GM23338 (cell line): ENCODE measurements at places on chromosomes 6 and 20.

DNA sequence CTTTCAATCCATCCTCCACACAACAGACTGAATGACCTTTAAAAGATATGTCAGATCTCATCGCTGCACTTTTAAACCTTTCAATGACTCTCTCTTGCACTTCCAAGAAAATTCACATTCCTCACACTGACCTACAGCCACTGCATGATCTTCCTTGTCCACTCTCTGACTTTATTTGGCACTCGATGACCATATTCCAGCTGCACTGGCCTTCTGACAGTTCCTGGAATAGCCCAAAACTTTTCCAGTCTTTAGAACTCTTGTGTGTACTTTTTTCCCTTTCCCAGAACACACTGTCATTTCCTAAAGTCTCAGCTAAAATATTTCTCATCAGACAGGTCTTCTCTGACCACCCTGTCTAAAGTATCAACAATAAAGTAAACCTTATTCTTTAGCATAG, 174.6 kb downstream of the ADGRG6 start:
- DNase-seq: no peak

- no peak for DNase-seq
Observed at GRCh38 chr6:97038437-97038836, 113.9 kb downstream of the KLHL32 start.

GRCh38 chr20:62849431-62849830, 12.2 kb downstream of the TCFL5 start:
- no peak for DNase-seq

DNA sequence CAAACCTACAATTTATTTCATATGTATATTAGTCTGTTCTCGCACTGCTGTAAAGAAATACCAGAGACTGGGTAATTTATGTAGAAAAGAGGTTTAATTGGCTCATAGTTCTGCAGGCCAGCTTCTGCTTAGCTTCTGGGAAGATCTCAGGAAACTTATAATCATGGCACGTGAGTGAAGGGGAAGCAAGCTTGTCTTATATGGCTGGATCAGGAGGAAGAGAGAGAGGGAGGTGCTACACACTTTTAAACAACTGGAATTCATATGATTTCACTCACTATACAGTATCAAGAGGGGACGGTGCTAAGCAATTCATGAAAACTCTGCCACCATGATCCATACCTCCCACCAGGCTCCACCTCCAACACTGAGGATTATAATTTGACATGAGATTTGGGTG, 29.9 kb downstream of the PHACTR2 start:
- DNase-seq: no peak

- no peak for DNase-seq
Observed at GRCh38 chr20:1345030-1345755, 16.3 kb upstream of the SDCBP2 start.

DNA sequence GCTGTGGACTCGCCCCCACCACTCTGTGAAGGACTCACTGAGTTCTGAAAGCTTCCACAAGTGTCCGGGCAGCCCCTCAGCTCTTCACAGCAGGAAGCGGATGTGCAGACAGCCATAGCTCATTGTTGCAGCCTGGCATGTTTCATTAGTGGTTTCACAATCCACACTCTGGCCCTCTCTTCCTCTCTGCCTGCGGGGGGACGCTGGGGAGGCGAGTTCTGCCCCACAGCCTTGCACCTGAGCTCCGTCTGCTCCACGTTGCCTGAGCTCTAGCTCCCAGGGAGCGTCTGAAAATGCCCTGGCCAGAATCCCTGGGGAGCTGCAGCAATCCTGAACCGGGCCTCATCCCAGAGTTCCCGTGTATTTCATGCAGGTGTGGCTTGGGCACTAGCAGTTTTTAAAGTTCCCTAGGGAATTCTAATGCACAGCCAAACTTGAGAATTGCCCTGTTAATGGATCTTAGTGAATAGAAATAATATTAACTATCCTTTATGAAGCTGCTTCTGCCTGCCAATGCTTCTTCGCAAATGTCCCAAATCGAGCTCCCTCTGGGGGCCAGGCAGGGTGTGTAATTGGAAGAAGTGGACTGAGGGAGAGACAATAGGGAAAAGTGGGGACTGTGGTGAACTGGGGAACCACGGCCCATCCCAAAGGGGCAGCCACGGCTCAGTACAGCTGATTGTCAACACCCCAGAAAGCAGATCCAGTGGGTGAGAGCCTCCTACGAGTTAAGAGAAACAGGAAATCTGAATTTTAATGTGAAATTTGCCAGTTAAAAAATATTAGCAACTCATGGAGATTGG, 51.5 kb downstream of the CTCFL start:
- DNase-seq: peak; percentile 36

GRCh38 chr20:34709831-34710567, 5.9 kb downstream of the TP53INP2 start:
- peak; percentile 68 for DNase-seq

- no peak for DNase-seq
Observed at GRCh38 chr6:23927935-23928334, 198.1 kb upstream of the NRSN1 start.

- peak; percentile 84 for DNase-seq
Observed at GRCh38 chr20:20820104-20820503, 107.7 kb upstream of the RALGAPA2 start.

DNA sequence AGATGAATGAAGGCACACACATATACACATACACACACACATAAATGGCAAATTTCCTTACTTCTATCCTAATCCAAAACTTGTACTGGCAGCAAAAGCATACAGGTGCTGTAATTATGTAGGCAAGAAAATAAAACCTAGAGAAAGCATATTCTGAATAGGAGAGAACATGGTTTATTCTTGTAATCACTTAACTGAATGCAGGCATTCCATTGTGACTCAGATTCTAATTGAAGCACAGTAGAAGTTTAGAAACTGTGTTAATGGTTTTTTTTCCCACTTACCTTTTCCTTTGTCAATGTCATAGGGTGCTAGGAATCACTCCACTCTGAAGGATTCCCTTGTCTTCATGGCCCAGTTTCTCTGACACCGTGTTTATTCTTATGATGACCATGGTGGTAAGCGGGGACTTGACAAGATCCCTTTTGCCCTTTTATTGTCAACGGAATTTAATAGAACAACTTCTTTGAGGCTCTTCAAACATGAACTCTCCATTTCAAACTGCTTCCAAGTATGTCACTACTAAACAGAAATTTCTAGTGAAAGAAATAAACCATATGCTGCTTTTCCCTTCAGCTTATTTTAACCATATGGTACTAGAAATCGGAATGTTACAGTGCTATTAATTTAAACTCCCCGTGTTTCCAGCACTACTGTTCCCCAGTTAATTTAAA, 164.2 kb downstream of the OGFRL1 start:
- DNase-seq: no peak

- no peak for DNase-seq
Observed at GRCh38 chr6:47334334-47334733, 24.6 kb upstream of the TNFRSF21 start.

DNA sequence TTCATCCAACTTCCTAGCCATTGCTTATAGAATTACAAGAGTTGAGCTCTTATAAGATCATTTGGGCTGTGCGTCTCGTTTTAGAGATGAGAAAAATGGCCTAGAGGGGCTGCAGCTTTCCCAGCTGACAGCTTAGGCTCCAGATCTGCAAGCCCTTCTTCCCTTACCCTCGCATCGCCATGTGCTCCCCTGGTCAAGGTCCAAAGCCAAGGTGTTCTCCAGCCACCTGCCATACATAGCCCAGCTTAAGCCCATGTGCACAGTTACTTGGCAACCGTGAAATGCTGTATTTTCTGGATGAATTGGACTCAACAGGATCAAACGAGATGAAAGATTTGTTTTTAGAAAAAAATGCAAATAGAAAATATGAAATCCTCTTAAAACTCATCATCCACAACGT, 7.9 kb downstream of the MAP3K4 start:
- DNase-seq: no peak

DNA sequence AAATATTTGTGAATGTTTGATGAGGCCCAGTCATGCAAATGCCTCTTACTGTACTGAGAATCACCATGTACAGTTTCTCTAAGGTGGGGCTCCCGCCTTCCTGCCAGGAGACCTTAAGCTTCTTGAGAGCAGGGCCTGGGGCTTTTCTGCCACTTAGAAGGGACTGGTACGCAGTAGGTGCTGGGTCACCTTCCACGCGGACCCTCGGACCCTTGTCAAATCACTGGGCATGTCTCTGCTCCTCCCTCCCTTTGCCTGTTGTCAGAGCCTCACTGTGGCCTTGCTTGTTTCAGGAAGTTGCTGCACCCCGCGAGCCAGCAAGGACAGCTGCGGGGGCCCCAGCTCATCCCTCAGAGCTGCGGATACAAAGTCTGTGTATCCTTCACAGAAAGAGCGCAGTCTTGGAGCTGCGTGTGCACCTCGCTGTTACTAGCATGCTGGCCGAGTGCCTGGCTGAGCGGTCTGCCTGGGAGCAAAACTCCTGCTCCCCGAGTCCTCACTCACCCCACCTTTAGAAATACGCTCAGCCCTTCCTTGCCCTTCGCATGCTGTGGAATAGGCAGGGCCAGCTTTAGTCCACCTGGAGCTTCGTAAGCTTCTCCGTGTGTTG, 30.7 kb upstream of the IRF4 start:
- no peak for DNase-seq

DNA sequence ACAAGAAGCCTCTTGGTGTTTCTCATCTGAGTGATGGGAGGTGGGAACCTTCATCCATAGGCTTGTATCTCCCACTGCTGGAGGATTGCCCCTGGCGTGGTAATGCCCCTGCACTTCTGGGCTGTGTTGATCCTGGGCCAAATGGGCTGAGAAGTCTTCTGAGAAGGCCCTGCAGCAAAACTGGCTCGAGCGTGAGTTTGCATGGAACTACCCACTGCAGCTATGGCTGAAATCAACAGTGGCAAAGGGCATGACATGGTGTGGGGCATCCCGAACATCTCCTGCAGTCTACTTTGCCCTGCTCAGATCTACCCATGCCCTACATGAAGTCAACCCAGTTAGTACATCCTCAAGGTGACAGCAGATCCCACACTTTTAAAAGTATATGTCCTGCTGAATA, 130.6 kb downstream of the NRN1 start:
- DNase-seq: no peak

GRCh38 chr6:44496665-44497369, 109.3 kb downstream of the CDC5L start:
- DNase-seq: no peak

DNA sequence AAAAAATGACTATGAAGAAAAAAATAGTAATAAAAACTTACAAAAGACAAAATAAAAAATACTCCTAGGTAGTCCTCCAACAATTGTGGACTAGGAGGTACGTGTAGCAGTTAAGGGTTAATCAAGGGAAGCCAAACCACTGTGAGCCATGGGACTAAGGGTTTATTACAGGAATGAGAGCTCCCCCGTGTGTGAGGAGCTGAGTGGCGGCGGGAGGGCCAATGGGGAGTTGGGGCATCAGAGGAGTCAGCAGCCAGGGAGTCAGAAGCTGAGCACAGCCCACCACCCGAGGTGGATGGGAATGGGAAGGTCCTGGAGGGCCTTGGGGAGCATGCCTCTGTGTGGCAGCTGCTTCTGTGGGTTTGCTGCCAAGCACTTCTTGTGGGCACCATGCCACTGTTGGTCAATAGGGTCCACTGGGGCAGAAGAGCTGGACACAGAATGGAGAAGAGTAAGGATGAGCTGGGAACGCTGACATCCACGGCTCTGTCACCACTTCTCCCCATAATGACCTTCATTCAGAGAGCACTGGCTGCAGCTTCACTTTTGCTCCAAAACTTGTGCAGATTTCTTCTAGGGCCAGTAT, 373.3 kb downstream of the CDKAL1 start:
- DNase-seq: peak; percentile 60

DNA sequence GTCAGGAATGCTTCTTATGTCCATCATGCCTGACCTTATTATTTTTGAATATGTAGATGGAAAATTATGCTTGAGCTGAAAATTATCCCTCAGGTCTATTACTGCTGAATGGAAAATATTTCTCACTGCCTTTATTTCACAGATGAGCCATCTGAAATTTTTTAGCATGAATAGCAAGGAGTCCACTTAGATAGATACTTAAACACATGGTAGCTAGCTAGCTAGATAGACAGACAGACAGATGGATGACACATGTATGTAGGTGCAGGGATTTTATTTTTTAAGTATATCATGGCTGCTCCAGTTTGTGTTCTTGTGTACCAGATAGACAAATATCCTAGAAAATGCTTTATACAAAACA, 645.0 kb downstream of the MMUT start:
- DNase-seq: no peak

DNA sequence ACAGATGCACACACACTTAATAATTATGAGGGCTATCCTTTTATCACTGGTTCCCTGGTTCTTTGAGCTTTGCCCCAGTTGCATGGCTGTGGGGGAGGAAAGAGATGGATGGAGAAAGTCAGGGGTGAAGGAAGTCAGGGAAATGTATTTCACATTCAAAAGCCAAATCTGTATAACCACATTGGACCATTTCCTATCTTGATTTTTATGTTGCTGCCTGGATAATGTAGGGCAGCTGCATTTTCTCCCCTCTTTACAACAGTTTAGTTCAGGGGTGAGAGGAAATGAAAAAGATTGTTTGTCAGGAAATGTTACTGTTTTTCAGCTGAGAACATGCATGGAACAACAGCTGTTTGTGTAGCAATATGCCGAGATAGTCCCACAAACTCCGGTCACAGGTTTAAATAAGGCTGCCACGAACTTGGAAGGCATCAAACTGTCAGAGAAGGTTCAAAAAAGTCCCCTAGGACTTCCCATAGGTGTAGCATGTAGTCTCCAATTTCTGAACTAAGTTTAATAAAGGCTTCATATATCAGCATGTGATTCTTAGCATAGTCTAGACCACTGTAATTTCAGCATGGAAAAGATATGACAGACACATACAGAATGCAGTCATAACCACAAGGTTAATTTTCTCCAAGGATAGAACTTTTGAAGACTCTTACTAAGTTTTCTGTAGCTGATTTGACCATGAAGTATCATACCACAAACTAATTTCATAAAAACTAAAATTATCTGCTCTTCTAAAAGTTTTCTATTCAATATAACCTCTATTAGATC, 82.1 kb upstream of the COL21A1 start:
- no peak for DNase-seq

DNA sequence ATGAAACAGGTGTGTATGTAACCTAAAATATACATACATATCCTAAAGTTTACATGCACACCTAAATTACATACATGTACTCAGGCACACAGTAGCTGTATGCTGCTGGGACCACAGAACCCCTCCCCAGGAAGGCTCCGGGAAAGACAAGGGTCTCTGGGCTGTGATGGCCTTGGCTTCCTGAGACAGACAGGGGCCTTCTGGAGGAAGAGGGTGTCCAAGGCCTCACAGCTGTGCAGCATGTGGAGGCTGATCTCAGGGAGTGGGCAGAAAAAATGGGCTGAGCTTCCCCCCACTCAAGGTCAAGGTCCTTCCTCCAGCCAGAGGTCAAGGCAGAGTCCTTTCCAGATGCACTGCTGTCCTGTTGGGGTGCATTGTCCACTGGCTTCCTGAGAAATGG, 129.1 kb upstream of the THBS2 start:
- DNase-seq: no peak

DNA sequence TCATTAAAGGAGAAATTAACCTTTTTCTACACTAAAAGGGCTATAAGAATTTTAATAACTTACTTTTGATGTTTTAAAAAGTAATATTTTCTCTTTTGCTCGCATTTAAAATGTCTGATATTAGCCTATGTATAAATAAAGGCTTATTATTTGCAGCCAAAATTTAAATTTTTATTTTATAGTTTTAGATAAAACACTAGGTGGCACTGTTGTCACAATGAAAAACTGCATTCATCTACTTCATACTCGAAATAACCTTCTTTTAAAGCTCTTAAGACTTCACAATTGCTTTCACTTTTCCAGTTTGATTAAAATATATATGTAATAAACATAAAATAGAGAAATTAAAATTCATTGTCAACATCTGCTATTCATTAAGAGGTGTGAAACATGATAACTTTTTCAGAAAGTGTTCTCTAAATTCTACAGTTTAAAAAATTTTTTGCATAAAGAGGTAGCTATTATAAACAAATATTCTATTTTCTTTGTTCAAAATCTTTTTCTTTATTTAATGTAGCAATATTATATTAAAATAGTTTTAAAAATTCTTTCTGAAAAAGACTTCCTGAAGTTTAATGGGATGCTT, 78.8 kb upstream of the DEFB112 start:
- peak; percentile 47 for DNase-seq
